GM12878 (cell line): ENCODE measurements at places on chromosomes 7 and 10.

GRCh38 chr7:1899196-1899595 is 229.1 kb downstream of the ELFN1 start:
- no peak for DNase-seq

DNA sequence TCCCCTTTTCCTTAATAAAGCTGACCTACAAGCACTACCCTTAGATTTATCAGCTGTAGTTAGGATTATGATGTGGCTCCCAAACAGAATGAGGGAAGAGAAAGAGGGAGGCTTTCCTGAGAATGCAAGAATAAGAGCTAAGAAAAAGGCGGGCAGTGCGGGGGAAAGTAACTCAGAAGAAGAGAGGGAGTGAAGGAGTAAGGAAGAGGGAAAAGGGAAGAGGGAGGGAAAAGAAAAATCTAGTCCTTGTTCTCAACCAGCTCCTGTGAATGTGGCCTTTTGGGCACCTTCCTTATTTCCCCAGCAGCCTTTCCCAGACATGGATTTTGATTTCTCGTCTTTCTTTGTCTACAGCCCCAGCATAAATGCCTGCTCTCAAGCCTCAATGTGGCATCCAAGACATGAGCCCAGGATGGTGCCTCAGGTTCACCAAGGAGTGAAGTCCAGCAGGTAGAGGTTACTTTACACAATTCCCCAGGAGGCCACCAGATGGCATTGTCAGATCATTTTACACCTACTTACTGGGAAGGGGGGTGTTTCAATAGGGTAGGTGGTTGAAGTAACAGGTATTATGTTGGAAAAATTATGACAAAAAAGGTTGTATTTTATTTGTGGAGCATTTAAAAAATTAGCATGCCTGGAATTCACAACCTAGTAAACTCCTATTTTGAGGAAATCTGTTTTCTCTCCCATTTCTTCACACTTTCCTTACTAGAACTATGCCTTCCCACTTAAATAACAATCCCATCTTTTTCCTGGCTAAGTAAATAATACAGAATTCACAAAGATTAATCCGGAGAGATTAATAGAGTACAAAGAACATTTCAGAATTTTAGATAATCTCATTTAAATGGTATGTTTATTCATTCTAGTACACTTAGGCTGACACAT is 106.5 kb downstream of the HTR7 start:
- peak; percentile 27 for DNase-seq

DNA sequence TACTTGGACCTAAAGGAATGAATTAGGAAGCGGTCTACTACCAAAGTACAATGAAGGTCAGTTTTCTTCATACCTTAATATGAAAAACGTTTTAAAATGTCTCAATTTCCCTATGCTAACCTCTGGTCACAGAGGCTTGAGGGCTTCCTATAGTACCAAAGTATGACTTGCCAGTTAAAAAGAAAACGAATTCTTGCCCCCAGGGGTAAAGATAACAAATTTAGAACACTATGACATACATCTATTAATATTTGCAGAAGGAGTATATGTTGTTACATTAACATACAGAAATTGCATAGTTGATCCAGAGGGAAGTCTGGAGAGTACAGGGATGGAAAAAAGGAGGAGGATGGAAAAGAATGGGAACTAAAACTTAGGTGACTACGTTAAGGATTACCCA is 13.8 kb upstream of the KMT2E start:
- DNase-seq, result no peak

DNA sequence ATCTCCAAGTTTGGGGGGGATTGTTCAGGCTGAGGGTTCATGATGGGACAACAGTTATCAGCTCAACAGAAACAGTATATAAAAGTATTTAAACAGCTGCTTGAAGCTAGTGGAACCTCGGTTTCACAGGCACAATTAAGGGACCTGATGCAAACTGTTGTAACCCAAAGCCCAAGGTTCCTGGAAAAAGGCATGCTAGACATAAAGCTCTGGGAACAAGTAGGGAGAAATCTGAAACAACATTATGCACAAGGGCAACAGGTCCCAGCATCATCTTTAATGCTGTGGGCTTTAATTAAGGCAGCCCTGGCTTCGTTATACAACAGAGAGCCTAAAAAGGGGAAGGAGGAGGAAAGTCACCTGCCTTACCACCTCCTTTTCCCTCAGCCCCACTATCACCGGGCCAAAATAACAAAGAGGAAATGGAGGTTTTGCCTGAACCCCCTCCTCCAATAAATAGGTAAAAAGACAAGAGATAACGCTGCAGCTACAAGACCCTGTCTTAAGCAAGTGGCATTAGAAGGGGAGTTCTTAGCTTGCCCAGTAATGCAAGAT is 83.2 kb upstream of the GPR22 start:
- no peak for DNase-seq

- no peak for DNase-seq
Measured at GRCh38 chr7:136114966-136115762, 138.0 kb upstream of the MTPN start.

DNA sequence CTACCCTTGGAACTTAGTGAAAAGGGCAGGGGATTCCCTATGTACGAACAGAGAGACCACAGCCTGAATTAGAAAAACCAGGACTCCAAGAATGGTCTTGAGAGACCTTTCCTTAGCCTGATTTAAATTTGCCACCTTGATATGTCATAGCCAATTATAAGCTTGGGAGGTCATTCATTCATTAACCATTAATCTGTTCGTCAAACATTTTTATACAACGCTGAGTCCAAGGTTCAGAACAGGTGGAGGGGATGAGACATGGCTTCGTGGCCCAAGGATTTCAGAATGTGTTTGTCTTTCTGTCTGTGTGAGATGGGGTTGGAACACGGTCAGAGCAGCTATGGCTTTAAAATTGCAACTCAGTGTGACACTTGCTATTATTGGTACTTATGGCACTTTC is 158.0 kb downstream of the PAXIP1 start:
- DNase-seq, result no peak

DNA sequence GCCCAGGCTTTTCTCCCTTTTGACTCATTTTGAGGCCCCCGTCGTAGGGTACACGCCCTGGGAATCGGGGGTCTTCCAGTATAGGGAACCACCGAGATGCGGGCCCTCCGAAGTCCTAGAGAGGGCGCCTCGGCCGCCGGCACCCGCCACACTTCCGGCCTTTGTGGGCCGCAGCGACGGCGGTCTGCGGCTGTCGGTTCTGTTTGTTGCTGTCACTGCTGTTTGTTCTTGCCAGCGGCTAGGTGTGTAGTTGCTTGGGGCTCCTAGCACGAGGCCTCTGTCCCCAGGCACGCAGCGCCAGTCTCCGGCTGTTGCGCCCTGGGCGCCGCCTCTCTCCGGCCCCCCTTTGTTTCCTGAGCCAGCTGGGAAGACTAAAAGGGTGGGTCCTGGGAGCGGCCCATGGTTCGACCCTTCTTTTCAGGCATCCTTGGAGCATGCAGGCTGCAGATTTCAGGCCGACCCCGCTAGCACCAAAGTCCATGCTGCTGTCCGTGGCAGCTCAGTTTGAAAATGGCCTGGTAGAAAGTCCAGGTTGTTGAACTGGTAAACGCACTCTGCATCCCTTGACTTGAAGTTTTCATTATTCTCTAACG is 17.8 kb upstream of the ZKSCAN1 start:
- no peak for DNase-seq

DNA sequence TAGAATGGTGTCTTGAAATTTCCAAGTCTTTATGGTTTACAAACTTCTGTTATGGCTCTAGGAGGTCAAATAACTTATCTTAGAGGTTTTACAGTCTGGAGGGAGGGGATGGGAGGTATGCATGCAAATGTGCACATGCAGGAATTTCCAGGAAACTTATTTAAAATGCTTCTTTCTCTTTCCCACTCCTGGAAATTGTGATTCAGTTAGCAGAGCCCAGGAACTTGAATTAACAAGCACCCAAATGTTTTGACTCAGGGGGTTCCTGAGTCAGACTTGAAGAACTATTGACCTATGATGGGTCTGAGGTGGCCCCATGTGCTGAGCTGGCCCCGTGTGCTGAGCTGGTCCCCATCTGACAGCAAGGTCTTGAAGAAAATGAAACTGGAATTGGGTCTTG is 669.4 kb downstream of the INHBA start:
- no peak for DNase-seq

- DNase-seq, result no peak
Measured at GRCh38 chr10:76946270-76946669, 691.3 kb downstream of the KCNMA1 start.

DNA sequence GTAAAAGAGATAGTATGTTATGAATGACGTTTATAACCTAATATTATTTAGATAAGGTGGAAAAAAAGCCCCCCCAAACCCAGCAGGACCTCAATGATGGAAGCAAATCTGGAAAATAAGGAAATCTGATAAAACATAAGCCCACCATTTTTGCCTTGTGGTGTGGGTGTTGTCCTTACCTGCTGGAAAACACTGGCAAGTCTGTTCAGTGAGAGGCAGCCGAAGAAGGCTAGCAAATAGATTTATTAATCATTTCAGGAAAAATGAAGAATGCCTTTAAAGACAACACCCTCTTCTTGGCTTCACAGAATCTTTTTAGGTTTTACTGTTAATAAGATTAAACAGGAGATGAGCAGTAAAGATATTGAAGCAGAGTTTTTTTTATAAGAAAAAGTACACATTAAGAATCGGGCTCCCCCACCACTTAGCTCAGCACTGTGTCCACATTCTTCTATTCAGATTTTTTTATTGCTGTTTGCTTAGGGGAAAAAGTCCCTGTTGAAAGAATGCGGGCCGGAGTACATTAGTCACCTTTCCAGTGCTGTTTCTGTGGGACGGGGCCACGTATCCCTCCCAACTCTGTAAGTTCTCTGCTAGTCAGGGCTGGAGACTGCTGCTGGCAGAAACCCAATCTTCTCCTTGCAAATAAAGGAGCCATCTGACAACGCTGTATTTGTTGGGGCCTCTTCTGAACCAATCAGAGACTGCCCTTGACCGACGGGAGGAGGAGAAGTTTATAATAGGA is 104.1 kb downstream of the EVX1 start:
- no peak for DNase-seq

- DNase-seq, result no peak
Measured at GRCh38 chr7:30726296-30727006, 25.5 kb upstream of the INMT start.
